ENCODE measurements at places on chromosomes 1 and 21.

DNA sequence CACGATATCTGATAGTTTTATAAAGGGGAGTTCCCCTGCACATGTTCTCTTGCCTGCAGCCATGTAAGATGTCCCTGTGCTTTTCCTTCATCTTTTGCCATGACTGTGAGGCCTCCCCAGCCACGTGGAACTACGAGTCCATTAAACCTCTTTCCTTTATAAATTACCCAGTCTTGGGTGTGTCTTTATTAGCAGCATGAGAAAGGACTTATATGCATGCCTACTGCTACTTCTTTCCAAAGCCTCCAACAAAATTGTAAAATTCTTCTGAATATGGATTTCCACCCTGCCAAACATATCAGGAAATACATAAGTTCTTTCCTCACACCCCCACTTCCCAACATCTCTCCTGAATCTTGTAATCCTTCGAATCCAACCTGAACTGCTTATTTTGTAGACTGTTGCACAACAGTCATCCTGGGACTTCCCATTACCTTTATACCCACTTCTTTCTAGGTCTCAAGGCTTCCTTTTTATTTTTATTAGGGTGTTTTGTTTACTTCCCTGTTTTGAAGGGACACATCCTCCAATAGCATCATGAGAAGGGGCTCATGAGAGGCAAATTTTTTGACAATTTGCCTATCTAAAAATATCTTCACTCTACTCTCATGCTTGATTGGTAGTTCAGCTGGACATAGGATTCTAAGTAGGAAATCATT lies 67.5 kb upstream of the MUTYH start:
- DNase-seq, result no peak

DNA sequence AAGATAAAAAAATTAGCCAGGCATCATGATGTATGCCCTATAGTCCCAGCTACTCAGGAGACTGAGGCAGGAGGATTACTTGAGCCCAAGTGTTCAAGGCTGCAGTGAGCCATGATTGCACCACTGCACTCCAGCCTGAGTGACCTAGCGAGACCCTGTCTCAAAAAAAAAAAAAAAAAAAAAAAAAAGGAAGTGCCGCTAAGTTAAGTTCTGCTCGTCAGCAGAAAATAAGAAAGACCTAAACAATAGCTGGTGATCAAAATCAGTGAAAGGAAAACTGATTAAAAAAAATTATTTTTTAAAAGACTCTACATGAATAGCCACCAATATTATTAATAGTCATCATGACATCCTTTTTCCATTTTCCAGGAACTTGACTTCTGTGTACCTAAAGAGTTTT lies 44.2 kb upstream of the MTR start:
- DNase-seq, result no peak

GRCh38 chr21:45551316-45551715 lies 9.1 kb upstream of the SLC19A1 start:
- peak; percentile 46 for DNase-seq

DNA sequence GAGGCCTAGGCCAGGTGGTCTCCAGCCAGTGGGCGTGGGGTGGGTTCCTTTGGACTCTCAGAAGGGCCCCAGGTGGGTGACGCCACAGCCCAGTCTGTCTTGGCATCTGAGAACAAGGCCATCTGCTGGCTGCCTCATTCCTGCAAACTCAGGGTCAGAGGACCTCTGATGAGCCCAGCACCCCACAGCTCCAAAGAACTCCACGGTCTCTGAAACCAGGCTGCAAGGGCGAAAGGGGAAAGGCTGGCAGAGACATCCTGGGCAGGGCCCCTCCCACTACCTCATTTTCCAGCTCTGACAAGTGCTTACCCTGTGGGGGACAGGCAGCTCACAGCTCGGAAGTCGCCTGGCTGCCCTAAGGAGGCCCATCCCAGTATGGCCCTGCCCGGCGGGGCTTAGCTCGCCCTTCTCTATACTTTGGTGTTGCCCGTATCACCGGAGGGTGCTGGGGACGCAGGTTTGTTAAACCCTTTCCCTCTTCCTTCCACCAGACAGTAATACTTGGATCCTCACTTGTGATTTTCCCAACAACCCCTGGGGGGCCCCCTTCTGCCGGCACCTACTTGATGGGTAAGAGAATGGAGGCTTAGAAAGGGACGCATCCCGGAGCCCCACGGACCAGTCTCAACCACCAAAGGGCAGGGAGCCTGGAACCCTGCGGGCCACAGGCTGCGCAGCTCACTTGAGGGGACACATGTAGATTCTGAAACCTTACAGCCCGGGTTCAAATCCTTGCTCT lies 10.9 kb upstream of the EDN2 start:
- no peak for DNase-seq

- no peak for DNase-seq
Measured at GRCh38 chr21:20010691-20011200, 987.5 kb upstream of the NCAM2 start.

All from stimulated activated naive CD4-positive, alpha-beta T cell treated with Interleukin-2 at 50 U/mL for 16 hours (primary cell).